ENCODE measurements at places on chromosomes 16 and 17.

DNA sequence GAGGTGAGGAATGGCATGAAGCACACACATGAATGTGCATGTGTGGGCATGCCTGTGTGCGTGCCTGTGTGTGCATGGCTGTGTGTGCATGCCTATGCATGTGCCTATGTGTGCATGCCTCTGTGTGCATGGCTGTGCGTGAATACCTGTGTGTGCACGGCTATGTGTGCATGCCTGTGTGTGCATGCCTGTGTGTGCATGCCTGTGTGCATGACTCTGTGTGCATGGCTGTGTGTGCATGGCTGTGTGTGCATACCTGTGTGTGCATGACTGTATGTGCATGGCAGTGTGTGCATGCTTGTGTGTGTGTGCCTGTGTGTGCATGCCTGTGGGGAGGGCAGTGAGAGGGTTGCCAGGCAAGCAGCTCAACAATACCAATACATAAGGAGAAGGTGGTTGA is 276.5 kb upstream of the ERCC4 start:
- no peak for DNase-seq

DNA sequence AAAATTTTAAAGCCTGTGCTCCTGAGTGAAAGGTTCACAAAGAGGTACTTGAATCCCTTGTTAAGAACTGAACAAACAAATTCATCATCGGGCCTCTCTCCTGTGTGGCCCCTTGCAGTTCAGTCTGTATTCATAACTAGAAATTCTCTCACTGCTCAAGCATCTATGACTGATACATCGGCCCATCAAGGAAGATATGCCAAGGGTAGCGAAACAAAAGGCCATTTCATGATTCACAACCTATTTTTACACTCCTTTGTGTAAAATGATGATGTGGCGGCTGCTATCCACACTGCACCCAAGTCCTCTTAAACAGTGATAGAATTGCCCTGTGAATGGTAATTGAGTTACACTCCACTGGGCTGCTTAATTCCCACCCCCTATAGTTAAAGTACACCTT is 204.6 kb downstream of the STX8 start:
- peak; percentile 98 for DNase-seq

- no peak for DNase-seq
These were observed 8.8 kb downstream of the ITGB4 start for GRCh38 chr17:75730065-75730464.

- DNase-seq: peak; percentile 4
These were observed 31.1 kb upstream of the CCR7 start for GRCh38 chr17:40596261-40596919.

- DNase-seq: no peak
These were observed 149.5 kb downstream of the TMEM132E start for GRCh38 chr17:34728771-34729310.

GRCh38 chr17:41666708-41667279 is 21.9 kb upstream of the EIF1 start:
- no peak for DNase-seq

- peak; percentile 93 for DNase-seq
These were observed 96.7 kb upstream of the FAM20A start for GRCh38 chr17:68697850-68698361.
